ENCODE measurements at places on chromosomes 12 and 14.

DNA sequence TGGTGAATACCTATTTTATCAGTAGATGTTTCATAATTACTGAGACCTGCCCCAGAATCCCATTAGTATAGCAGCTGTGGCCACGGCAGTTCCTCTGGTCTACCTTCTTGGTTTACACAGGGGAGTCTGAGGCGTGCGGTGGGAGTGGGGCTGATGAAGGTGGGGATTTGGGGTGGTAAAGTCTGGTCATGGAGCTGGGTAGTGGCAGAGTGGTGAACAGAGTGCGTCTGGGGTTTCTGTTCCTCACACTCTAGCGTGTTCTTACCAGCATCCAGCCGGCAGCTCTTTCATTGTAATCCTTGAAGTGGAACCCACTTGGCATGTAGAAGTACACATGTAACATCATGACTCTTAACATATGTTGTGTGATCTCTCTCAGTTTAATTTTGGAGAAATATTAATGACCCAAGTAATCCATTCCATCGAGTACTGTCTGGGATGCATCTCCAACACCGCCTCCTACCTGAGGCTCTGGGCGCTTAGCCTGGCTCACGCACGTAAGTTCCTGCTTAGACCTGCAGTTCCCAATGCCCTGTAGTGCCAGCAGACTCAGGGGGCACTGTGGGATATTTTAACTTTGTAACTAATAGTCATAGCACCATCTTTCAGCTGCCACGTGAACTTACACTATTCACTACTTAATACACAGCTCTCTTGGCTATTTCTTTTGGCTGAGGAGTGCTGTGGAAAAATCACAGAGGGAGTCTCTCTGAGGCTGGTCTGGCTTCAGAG, 7.9 kb upstream of the DNAH10 start:
- no peak for DNase-seq

DNA sequence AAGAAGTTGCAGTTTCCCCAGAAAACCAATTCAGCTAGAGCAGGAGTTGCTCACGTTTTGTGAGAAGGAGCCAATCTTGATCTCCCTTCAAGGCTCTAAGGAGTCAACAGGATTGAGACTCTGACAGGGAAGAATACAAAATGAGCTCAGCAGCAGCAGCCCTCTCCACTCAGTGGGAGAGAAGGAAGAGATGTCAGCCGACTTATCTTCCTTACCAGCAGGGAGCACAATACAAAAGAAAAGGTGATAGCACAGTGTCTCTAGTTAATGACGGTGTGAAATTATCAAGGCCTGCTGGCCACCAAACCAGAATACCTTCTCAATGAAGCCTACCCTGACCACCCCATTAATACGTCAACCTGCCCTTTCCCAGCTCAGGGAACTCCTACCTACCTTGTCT, 223.6 kb upstream of the TMPO start:
- no peak for DNase-seq

GRCh38 chr12:42255866-42256261, 17.8 kb upstream of the YAF2 start:
- no peak for DNase-seq

DNA sequence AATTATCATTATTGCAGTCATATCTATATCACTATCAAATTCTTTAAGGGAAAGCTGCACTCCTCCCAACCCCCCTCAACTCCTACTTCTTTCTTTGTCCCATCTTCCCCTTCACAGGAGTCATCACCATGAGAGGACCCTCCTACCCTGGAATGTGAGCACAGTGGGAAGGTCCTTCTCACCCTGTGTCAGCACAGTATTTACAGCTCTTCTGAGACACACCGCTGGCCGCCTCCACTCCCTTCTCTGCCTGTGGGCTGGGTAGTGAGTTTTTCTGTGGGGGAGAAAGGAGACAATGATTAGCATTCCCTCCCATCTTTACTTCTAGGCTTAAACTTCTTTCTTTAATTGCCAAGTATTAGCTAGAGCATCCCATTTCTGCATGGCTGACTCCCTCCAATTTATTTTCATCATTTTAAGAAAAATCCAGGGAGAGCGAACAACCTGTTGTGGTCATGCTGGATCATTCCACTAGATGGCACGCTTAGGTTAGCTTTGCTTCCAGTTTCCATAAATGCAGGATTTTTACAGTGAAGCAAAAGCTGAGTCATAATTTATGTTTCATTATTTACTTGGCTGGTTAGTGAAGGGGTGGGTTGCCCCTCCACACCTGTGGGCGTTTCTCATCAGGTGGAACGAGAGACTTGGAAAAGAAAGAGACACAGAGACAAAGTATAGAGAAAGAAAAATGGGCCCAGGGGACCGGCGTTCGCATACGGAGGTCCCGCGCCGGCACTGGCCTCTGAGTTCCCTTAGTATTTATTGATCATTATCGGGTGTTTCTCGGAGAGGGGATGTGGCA, 188.5 kb downstream of the ALX1 start:
- peak; percentile 71 for DNase-seq

DNA sequence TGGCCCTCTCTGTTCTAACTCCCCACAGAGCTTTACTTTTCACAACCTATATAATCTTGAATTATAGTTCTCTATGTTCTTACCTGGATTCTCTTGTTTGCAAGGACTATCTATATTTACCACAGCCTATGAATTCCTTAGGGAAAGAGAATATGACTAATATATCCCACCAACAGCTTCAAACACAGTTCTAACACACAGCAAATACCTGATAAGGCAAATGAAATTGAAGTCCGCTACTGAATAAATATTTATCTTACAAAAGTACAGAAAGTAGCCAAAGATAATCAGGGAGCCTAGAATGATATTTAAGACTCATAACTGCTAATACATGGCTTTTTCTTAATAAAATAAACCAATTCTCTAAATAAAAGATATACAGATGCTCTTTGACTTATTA, 165.1 kb downstream of the C12orf42 start:
- no peak for DNase-seq

GRCh38 chr12:130199581-130200390, 37.5 kb downstream of the FZD10 start:
- no peak for DNase-seq

DNA sequence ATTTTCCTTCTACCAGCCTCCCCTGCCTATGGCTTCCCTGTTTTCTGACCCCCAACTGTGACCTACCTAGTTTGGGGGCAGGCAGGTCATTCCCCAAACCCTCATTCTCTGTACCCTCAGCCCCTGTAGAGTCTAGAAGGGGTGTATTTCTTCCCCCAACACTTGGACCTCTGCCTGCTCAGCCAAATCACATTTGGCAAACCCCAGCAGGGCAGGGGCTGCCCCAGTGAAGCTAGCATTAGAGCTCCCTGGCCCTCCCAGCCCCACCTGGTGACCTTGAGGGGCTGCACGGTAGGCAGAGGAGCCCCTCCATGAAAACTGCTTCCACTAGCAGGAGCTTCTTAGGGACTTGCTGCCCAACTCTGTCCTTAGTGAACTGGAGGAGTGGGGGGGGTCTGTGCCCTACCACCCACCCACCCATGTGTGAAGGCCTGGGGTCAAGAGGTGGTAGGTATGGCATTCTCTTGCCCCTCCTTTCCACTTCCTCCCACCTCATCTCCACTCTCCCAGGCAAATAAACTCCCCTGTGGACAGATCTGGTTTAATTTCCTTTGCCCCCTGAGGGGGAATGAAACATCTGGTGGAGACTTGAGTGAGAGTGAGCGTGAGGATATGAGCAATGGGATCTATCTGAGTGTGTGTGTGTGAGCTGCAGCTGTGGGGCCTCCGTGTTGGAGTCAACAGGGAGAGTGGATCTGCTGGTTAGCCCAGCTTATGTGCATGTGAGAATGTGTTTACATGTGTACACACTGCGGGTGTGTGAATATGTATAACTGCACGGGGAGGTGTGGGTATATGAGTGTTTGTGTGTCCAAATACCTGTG, 1.6 kb downstream of the NXPH4 start:
- no peak for DNase-seq

- DNase-seq, result no peak
Measured at GRCh38 chr12:71128191-71128788, 29.5 kb downstream of the TSPAN8 start.

GRCh38 chr12:65051218-65051617, 69.9 kb downstream of the WIF1 start:
- DNase-seq, result no peak

DNA sequence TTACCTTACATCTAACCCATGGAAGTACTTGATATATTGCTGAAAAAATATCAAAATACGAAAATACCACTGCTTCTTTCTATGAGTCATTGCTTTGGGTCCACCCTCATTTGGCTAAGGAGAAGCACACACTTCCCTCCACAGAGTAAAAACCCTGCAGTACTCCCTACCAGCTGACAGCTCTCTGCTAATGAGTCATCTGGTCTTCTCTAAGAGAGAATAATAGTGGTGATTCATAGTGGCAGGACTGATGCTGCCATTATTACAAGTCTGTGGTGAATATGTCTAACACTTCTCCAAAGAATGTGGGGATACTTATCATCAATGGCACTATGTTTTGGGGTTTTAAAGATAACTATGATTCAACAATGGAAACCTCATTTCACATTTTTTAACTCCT, 90.7 kb downstream of the PPFIA2 start:
- DNase-seq, result peak; percentile 93

DNA sequence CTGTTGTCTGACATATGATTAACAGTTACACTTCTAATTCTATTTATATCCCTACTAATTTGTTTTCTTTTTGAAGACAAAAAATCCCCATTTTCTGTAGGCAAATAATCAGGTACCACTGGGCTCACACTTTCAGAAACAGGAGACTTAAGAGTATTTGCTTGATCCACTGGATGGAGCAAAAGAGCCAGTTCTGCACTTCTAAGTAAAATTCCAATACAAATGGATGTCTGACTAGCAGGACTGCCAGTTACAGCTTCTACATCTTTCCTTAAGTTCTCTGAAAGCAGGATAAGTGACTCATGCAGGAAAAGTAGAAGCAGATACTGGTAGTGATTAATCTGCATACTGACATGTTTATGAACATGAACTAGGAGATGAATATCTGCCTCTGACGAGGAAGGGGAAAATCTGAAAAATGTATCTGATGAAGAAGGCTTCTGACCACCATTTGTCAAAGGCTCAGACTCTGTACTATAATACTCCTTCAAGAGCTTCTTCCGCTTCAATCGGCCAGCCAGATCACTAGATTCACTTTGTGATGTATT, 73.8 kb upstream of the ANKS1B start:
- DNase-seq, result no peak

GRCh38 chr12:55957106-55957859, 8.6 kb downstream of the PMEL start:
- no peak for DNase-seq

GRCh38 chr14:31286456-31287293, 79.1 kb upstream of the HECTD1 start:
- DNase-seq, result no peak

GRCh38 chr12:16281157-16281556, 3.7 kb upstream of the SLC15A5 start:
- DNase-seq, result no peak

DNA sequence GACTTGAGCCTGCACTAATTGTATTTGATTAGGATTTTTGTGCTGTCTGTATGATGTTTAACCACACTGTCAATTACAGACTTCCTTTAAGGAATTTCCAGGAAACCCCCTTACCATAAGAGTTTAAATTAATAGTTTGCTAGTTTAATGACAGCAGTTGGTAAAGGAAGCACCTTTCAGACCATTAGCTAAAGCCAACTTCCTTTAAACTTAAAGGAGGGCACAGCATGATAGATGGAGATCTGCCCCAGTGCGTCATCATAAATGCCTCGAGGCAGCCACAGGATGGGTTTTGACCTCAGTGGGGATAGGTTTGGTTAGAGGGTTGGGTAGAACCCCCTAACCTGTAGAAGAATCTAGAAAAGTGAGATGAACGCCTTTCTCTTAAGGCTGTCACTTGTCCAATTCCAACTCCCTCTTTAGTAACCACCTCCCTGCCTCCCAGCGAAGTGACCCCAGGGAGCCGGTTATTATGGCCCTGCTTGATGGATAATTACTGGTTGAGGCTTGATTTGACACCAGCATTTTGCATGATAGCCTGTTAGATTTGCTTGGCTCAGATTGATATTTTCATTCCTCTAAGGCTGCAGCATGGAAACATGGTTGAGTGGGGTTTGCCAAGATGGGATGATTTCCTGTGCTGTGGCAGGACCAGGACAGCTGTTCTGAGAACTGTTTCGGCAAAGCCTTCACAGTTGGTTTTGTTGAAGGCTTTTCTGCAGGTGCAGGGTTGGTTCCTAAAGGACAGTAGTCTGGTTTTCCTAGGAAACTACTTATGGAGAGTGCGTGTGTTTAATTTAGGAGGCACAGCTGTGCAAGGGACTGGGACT, 62.7 kb downstream of the CHST11 start:
- DNase-seq, result no peak

- peak; percentile 56 for DNase-seq
Measured at GRCh38 chr12:124646385-124647230, 79.2 kb upstream of the NCOR2 start.

GRCh38 chr12:27534765-27535161, 10.8 kb downstream of the PPFIBP1 start:
- no peak for DNase-seq

DNA sequence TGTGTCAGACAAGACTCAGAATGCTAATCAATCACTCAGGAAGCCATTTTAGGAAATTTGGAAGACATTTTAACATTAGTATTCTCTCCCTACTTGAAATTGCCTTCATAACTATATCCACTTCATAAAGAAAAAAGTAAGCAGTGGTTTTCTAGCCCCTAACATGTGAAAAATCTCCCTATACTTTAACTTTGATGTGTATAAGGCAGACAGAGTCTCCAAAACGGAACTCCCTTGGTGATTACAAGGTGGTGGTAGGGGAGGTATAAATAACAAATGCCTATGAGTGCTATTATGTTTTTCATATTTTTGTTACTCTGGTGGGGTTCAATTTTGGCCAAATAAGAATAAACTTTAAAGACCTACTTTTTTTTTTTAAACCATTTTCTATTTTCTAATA, 300.3 kb downstream of the BTG1 start:
- DNase-seq, result no peak

- no peak for DNase-seq
Measured at GRCh38 chr12:75882421-75882820, 149.2 kb downstream of the PHLDA1 start.

- no peak for DNase-seq
Measured at GRCh38 chr12:30977124-30977523, 50.6 kb downstream of the TSPAN11 start.

- no peak for DNase-seq
Measured at GRCh38 chr14:22598896-22599244, 770 bp downstream of the ABHD4 start.

- DNase-seq, result peak; percentile 88
Measured at GRCh38 chr14:24911324-24912109, 138.4 kb downstream of the STXBP6 start.
